ENCODE measurements at places on chromosomes 7 and 10.
A peak's percentile ranks its signal among the peaks of the same experiment; 100 is the strongest.

GRCh38 chr7:5423976-5424748 lies 528 bp upstream of the TNRC18 start:
- DNase-seq, result peak; percentile 99

GRCh38 chr7:135706858-135707569 lies 21.0 kb downstream of the SLC13A4 start:
- no peak for DNase-seq

DNA sequence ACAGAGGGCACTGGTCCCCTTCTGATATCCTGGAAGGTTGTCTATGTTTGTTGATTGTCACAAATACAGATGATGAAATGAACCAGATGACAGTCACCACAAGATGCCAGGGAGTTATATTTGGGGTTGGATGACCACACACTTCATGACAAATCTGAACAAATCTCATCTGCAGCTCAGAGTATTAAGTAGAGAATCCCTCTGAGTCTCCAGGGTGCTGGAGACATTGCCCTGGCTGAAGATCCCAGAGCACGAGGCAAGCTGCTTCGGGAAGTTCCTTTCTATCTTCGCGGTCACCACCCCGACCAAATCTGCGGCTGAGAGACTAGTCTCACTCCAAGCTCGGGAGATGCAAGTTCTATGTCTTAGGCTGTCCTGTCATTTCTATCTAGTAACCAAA lies 9.0 kb downstream of the DENND2A start:
- no peak for DNase-seq

GRCh38 chr10:75407224-75407712 lies 5.7 kb upstream of the ZNF503 start:
- DNase-seq, result no peak

- no peak for DNase-seq
Observed at GRCh38 chr7:4645246-4645645, 36.8 kb upstream of the FOXK1 start.

DNA sequence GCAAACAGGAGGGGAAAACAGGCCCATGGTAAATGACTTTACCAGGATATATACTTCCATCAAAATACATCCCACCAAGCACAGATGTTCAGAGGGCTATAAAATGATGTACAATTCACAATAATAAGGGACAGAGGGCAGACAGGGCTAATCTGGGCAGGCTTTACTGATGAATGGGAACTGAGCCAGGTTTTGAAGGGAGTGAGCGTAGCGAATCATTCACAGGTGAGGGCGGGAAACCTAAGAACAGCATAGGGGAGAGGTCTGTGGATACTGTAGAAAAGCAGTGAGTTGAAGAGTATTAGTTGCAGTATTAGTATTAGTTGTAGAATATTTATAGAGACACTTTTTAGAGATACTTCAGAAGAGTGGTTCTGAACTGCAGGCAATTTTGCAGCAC lies 180.8 kb downstream of the JAZF1 start:
- no peak for DNase-seq

DNA sequence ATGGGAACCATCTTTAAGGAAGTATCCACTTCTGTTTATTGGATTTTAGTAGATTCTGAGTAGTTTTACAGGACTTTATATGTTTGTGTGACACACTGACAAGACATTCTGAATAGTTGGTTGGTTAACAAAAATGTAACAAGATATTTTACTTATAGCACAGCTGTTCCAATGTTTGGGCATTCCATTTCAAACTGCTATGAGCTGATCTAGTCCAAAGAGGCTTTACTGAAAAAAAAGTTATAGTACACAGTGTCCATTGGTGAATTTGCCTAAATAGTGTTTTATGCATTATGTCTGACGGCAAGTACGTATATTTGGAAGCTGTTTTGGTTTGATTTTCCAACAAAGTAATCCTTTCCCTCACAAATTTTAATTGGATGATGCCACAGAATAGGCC lies 99.1 kb downstream of the SAMD9 start:
- no peak for DNase-seq

- DNase-seq, result no peak
Observed at GRCh38 chr10:93160829-93161228, 87.1 kb downstream of the CYP26A1 start.

- DNase-seq, result no peak
Observed at GRCh38 chr10:45580371-45581215, 92.0 kb downstream of the ZFAND4 start.

DNA sequence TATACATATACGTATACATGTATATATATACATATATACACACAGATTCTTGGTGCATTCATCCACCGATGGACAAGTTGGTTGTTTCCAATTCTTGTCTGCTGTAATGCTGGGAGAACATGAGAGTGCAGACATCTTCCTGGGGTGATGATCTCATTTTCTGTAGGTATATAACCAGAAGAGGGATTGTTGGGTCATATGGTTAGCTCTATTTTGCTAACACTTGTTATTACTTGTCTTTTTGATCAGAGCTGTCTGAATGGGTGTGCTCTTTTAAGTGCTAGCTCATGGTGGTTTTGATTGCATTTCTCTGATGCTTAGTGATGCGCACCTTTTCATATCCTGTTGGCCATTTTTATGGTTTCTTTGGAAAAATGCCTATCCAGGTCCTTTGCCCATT lies 106.4 kb downstream of the TAX1BP1 start:
- no peak for DNase-seq

- DNase-seq, result no peak
Observed at GRCh38 chr7:98357751-98358161, 43.1 kb downstream of the BAIAP2L1 start.

- no peak for DNase-seq
Observed at GRCh38 chr10:76939933-76940468, 697.6 kb downstream of the KCNMA1 start.

- DNase-seq, result no peak
Observed at GRCh38 chr7:125663961-125664360, 734.3 kb upstream of the POT1 start.

DNA sequence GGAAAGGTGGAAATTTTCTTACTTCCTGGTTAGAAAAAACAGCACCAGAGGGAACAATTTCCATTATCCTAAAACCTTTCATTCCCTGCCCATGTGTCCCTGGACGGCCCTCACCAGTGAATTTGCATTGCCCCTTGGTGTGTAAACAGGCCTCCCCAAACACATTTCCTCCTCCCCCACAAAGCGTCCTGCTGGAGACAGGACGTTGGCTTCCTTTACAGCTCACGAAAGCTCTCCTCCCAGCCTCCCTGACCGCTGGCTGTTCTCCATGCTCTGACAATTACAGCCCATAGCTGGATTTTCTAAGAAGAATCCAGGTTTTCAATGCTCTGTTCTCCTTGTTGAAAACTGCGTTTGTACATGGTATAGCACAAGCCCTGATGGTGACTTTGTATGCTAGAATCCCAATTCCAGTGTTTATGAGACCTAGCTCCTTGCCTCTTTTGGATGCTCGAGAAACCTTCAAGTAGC lies 724.2 kb upstream of the CELF2 start:
- no peak for DNase-seq

GRCh38 chr7:15561835-15562234 lies at the start of gene AGMO:
Gene AGMO, minus strand, starts transcription at chr7:15562015.
- peak; percentile 8 for DNase-seq
